Left ventricle myocardium inferior (tissue), 1 donor: ENCODE measurements at places on chromosomes 12 and 14. TPM values are rescaled to one million over a fixed set of nuclear protein-coding genes. Genes with fewer than 3 reads are reported as not detected.

Gene EML5
- 0.36 TPM for total RNA-seq

Gene KLRF1
- total RNA-seq = not detected

GRCh38 chr14:98692832-98693231 is 579.2 kb downstream of the BCL11B start:
- no peaks in the 10 kb centered on the region for H3K36me3 ChIP-seq
- H3K4me3 ChIP-seq = no peak overlapping the region
- H3K4me1 ChIP-seq = no peaks in the 10 kb centered on the region
- no peak overlapping the region for H3K27ac ChIP-seq
- peaks cover 3% of the 10 kb centered on the region for H3K27me3 ChIP-seq

DNA sequence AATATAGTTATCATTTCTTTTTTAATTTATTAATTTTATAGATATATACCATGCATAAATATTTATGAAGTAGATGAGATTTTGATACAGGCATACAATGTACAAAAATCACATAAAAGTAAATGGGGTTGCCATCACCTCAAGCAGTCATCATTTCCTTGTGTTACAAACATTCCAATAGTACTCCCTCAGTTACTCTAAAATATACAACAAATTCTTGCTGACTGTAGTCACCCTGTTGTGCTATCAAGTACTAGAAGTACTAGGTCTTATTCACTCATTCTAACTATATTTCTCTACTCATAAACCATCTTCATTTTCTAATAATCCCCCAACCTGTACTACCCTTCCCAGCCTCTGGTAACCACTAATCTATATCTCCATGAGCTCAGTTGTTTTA is 432.6 kb upstream of the SYT1 start:
- no peaks in the 10 kb centered on the region for H3K36me3 ChIP-seq
- no peaks in the 10 kb centered on the region for H3K27me3 ChIP-seq
- H3K4me3 ChIP-seq = no peak overlapping the region
- no peak for DNase-seq
- no peak overlapping the region for H3K27ac ChIP-seq
- no peaks in the 10 kb centered on the region for H3K4me1 ChIP-seq

GRCh38 chr12:100215209-100215608 is 14.6 kb downstream of the ACTR6 start:
- H3K36me3 ChIP-seq = peaks cover 74% of the 10 kb centered on the region
- no peak for DNase-seq
- no peak overlapping the region for H3K27ac ChIP-seq
- no peaks in the 10 kb centered on the region for H3K27me3 ChIP-seq
- H3K4me1 ChIP-seq = no peaks in the 10 kb centered on the region
- H3K4me3 ChIP-seq = no peak overlapping the region

DNA sequence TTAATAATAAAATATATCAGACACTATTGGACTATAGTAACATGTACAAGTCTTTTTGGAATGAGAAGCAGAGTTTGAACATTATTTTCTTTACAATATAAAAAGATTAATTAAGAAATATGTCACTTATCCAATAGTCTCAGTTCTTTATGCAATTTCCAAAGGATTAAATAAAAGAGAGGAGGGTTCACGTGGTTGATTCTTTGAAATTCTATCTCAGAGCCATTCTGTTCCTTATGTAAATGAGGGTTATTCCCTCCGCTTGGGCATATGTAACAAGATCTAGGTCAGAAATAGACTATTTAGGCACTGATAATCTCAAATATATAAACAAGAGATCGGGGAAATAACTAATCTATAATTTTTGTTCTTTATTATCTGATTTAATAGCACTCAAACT is 2.1 kb upstream of the TUBA1A start:
- no peak overlapping the region for H3K27ac ChIP-seq
- no peaks in the 10 kb centered on the region for H3K27me3 ChIP-seq
- no peak overlapping the region for H3K4me3 ChIP-seq
- H3K36me3 ChIP-seq = peaks cover 7% of the 10 kb centered on the region

DNA sequence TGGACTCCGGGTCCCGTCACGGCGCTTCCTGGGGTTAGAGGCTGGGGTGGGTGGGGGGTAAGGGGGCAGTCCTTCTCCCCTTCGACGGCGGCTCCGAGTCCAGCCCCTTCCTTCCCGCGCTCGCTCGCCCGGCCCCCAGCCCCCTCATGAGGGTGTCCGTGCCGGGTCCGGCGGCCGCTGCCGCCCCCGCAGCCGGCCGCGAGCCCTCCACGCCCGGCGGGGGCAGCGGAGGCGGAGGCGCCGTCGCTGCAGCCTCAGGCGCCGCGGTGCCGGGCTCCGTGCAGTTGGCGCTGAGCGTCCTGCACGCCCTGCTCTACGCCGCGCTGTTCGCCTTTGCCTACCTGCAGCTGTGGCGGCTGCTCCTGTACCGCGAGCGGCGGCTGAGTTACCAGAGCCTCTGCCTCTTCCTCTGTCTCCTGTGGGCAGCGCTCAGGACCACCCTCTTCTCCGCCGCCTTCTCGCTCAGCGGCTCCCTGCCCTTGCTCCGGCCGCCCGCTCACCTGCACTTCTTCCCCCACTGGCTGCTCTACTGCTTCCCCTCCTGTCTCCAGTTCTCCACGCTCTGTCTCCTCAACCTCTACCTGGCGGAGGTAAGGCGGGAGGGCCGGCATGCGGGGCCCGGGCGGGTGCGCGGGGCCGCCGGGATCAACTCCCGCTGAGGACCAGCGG is 500 bp downstream of the GPR137C start:
- H3K4me1 ChIP-seq = peaks cover 37% of the 10 kb centered on the region
- peak overlapping the region; percentile 95 for H3K4me3 ChIP-seq
- no peaks in the 10 kb centered on the region for H3K27me3 ChIP-seq
- H3K27ac ChIP-seq = peak overlapping the region; percentile 89
- peak; percentile 25 for DNase-seq

- H3K4me1 ChIP-seq = no peaks in the 10 kb centered on the region
- no peak overlapping the region for H3K27ac ChIP-seq
- H3K27me3 ChIP-seq = peaks cover 22% of the 10 kb centered on the region
- no peak for DNase-seq
- no peaks in the 10 kb centered on the region for H3K36me3 ChIP-seq
These were observed 45.7 kb upstream of the APPL2 start for GRCh38 chr12:105281694-105282049.

Gene DPPA3
- not detected for total RNA-seq
